Activated CD4-positive, alpha-beta T cell treated with anti-CD3 and anti-CD28 coated beads for 48 hours (primary cell): ENCODE measurements at places on chromosomes 11 and 22.

DNA sequence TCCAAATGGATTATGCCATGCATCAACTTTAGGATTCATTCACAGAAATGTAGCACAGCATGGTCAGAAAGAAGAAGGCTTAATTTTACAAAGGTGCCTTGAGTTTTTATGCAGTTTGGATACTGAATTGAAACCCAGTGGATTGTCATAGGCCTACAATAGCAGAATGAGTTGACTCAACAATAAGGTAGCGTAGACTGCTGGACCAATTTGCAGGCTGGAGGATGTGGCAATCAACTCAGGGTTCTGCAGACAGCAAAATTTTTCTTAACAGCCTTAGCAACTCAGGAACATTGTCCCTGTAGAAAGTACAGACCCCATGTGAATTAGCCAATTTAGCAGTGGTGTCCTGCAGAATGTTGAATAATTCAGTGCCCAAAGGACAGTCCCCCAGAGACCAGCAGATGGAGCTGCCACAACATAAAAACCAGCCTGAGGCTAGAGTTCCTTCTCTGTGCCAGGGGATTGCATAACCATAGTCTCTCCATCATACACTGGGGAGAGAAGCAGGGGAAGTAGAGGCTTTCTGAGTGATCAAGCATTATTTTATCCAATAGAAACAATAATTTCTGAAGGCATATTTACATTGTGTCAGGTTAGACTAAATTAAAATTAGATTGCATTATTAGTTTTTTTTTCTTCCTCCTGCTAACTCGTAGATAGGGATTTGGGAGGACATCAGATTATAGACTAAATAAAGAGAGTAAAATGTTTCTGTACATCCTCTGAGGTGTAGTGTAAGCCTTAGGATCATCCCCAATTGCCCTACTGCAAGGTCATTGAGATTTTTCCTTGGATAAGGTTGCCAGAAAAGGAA, 20.3 kb upstream of the MRPL17 start:
- peak; percentile 17 for DNase-seq

- no peak for DNase-seq
These were observed 53.8 kb upstream of the CAPRIN1 start for GRCh38 chr11:33997584-33998251.

- no peak for DNase-seq
These were observed 1.4 kb upstream of the PRSS23 start for GRCh38 chr11:86798988-86799387.

DNA sequence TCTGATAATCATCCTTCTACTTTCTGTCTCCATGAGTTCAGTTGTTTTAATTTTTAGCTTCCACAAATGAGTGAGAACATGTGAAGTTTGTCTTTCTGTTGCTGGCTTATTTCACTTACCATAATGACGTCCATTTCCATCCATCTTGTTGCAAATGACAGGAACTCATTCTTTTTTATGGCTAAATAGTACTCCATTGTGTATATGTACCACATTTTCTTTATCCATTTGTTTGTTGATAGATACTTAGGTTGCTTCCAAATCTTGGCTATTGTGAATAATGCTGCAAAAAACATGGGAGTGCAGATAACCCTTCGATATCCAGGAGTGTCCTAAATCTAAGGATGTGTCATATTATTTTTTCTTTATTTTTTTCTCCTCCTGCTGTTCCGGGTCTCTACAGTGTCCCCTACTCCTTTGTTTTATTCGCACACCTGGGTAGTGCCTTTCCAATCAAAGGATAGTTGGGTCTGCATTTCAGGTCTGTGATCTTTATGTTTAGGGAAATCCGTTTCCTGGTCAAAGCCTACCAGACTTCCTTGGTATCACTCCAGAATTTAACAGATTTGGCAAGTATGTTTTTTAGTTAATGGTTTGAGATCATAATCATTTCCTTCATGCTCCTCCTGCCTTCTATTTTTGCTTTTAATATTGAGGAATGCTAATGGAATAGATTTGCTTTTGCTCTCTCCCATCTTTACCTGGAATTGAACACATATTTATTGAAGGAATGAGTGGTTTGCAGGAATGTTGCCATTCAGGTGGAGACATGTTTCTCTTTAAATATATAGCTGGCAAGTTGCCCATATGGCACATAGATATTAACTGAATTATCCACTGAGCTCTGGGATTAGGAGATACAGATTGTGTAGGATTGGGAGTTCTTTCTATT, 53.7 kb downstream of the ARHGEF12 start:
- DNase-seq = no peak

- DNase-seq = no peak
These were observed 62.6 kb downstream of the METTL15 start for GRCh38 chr11:28170759-28171158.

DNA sequence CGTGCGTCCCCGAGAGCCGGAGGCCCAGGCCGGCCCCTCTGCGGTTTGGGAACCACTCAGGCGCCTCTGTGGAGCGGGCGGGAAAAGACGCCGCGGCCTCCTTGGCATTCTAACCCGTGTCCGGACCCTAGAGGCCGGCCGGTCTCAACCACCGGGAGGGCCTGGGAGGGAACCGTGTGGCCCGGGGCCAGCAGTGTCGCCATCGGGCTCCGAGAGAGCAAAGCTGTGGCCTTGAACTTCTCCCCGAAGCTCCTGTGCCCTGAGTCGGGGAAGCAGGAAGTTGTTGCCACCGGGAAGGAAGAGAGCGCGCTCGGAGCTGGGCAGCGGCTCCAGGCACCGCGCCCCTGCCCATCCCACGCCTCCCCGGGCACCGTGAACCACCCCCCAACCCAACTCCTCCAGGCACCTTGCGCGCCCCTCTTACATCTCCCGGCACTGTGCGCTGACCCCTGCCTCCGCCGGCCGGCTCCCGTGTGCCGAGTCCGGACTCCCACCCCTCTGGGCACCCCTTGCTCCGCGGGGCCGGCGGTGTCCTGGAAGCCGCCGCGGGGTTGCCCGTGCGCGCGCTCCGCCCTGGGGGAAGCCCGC, 80.0 kb upstream of the PPARA start:
- DNase-seq = peak; percentile 51

DNA sequence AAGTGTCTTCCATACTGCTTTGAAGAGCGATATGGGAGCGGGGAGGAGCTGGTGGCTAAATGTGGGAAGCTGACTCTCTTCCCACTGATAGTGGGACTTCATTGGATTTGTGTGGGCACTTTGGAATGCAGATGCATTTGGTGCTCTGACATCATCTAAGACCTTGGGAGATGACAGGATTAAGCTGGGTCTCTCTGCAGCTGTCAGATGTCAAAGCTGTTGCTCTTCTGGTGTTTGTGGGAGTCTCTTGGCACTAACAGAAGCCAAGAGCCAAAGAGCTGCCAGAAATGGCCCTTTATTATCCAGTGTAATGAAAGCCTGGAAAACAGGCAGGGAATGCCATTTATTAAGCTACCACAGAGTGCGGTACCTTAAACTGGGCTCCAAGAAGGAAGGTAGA, 20.6 kb downstream of the GRAMD1B start:
- no peak for DNase-seq

GRCh38 chr11:105344938-105345337, 205.4 kb upstream of the CARD18 start:
- DNase-seq = no peak

- no peak for DNase-seq
These were observed 27.2 kb upstream of the RASSF10 start for GRCh38 chr11:12981676-12982522.

DNA sequence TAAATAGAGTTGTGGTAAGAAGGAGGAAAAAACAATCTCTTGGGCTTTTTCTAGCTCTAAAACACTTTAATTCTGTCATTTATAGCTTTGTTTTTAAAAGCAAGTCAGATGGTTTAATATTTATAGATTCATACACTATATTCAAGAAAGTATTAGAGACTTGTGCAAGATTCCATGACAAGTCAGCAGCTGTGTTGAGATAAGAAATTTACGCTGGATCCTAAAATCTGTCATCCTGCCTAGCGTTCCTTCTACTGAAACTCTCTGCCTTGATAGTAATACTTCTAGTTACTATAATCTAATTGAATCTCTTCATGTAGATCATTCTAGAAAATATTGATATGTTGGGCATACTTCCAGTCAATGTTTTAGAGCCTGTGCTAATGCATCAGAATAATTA, 721.8 kb downstream of the CNTN5 start:
- DNase-seq = no peak

DNA sequence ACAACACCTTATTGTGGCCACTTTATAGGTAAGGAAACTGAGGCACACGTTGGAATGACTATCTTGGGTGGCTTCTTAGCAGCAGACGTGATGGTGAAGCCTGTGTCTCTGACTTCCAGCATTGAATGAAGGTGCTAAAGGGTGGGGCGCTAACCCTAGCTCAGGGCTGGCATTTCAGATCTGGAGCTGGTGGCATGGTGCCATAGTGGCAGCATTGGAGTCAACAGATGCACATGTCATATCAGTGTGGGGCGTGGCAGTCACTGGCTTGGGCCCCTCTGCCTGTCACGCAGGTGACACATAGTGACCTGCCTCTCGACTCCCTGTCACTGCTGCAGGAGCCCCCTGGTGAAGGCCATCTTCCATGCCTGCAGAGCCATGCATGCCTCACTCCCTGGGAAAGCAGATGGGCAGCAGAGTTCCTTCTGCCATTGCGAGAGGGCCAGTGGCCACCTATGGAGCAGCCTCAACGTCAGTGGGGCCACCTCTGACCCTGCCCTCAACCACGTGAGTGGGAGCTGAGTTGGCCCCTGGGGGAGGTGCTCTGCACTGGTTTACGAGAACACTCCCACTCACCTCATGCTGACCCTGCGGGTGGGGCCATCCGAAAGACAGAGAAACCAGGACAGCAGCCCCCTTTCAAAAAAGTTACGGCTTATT, 14.8 kb downstream of the SHISA8 start:
- DNase-seq = no peak

GRCh38 chr11:61039916-61040315, 62.4 kb upstream of the CD5 start:
- no peak for DNase-seq

DNA sequence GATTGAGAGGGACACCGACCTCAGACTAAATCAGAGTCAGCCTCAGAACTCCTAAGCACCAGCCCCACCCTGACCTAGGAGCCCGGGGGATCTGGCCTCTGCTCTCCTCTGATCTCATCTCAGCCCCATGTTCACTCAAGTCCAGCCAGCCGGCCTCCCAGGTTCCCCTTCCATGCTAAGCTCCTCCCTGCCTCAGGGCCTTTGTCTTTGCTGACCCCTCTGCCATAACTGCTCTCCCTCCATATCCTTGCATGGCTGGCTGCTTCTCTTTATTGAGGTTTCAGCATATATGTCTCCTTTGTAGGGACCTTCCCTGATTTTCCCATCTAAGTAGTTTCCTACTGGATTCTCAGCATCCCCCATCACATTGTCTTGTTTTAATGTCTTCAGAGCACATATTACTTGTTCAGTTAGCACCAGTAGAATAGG, 780 bp upstream of the SLC15A3 start:
- DNase-seq = no peak

GRCh38 chr11:126135235-126136176, 72.8 kb upstream of the CDON start:
- DNase-seq = no peak

GRCh38 chr22:21946262-21946925, 6.3 kb downstream of the PPM1F start:
- DNase-seq = no peak

DNA sequence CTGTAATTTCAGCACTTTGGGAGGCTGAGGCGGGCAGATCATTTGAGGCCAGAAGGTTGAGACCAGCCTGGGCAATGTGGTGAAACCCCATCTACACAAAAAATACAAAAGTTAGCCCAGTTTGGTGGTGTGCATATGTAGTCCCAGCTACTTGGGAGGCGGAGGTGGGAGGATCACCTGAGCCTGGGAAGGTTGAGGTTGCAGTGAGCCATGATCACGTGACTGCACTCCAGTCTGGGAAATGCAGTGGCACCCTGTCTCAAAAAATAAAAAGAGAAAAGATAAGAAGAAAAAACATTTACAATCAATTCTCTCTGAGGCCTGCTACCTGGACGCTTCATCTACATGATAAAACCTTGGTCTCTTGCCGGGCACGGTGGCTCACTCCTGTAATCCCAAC, 7.2 kb upstream of the CBL start:
- DNase-seq = no peak

DNA sequence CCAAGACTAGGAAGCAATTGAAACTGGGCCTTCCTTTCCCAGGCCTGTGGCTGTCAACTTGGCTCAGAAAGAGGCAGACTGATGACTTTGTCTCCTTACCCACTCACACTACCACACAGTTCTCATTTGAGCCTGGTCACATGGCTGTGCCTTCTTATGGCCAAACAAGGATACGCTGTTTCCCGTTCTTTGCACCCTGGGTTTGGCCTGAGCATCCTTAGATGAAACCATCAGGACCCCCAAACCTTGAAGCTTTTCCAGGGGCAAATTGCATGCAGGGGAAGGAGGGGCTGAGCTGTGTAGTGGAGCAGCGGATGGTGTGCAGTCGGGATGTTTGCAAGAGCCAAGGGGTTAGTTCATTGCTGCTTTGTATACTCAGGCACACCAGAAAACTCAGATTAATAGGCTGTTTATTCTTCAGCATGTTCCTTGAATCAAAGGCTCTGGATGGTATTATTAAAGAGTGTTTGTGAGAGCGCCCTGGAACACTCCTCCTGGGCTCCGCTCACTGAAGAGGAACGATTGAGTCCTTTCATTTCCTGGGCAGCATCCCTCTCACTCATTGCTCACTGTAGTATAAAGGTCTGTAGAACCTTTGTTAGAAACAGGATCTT, 69.8 kb downstream of the ARFGAP2 start:
- DNase-seq = no peak

DNA sequence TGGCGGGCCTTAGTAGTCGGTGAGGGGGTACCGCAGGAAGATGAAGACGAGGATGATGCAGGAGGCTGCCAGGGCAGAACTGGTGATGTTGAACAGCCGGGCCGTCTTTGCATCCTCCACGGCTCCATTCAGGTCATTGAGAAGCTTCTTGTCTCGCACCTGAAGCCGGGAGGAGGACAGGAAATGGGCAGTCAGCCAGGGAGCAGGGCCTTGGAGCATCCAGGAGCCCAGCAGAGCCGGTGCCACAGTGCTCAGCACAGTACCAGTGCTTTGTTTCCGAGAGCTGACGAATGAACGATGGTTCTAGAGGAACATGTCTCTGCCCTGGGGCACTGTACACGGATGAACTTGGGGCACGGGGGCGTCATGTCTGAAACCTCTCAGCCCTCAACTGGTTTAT, 15.1 kb downstream of the IFITM10 start:
- no peak for DNase-seq

GRCh38 chr11:121163658-121164308, 62.7 kb downstream of the TECTA start:
- peak; percentile 19 for DNase-seq

DNA sequence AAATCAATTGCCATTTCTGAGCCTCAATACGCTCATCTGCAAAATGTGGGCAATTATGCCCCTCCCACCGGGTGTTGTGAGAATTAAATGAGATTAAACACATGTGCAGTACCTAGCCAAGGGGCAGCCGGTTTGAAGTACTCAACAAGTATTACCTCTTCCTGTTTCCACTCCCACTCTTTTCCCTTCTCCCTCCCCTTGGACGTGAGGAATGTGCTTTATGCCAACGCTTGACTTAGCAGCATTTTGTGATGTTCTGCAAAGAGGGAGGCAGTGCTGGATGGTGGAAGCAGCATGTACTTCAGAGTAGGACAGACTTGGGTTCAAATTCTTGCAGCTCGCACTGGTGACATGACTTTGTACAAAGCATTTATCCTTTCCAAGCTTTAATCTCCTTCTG, 306.0 kb downstream of the BUD13 start:
- no peak for DNase-seq
